NCI-H1694 treated with DMSO at 0.1 percent for 48 hours (cell line): ENCODE measurements at places on chromosomes 12 and 14.
A peak's percentile ranks its signal among the peaks of the same experiment; 100 is the strongest.

GRCh38 chr12:11846488-11846887 is 197.0 kb downstream of the ETV6 start:
- DNase-seq = no peak

DNA sequence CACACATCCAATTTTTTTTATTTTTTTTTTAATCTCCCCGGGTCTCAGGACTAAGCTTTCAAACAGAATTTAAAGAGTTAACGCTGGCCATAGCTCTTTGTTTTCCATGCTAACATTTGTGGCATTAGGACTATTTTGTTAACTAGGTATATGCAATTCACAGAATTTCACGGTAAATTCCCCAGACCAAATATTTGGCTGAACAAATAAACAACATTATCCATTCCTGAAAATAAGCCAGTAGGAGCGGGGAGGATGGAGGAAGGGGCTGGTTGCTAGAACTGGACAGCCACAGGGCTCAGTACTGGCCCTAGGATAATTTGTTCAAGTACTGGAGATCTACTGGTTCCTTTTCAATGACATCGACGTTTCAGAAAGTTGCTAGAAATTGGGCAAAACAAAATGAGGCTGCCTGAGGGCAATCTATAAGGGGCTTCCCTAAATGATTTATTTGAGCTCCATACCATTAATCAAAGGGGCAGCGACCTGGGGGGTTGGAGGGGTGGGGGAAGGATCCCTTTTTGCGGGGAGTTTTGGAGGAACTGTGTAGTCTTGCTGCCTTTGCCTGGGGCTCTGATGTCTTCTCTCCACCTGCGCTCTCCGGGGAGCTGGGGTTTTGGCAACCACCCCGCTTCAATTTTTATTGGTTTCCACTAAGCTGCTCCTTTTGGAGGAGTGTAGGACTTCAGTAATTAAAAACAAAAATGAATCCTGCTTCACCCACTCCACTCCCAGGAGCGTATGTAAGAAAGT is 9.0 kb downstream of the BMP4 start:
- no peak for DNase-seq

DNA sequence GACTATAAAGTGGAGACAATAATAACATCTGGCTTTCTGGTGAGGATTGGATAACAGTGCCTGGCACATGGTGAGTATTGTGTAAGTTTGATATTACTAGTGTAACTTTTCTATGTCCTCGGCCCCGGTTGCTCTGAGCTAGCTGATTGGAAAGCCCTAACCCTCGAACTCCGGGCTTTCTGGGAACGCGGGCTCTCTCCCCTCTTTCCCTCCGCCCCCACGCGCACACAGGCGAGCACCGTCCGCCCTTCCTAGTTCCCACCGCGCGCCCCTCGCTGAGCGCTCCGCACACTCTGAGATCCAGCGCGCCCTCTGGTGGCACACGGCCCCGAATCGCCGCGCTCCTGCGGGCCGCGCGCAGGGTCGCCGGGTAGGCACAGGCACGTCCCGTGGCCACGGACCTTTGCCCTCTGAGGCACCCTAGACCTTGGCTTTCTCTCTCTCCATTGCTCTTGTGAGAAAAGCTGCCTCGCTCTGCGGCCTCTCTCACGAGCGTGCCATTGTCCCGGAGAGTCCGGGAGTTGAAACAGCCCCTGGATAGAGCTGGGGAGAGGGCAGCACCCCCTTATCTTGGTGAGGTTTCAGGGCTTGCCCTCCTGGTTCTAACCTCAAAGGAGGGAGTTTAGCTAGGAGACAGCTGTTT is 23.2 kb upstream of the ESRRB start:
- DNase-seq = peak; percentile 67

- DNase-seq = no peak
Measured at GRCh38 chr12:122986258-122986871, 5.9 kb downstream of the ARL6IP4 start.

DNA sequence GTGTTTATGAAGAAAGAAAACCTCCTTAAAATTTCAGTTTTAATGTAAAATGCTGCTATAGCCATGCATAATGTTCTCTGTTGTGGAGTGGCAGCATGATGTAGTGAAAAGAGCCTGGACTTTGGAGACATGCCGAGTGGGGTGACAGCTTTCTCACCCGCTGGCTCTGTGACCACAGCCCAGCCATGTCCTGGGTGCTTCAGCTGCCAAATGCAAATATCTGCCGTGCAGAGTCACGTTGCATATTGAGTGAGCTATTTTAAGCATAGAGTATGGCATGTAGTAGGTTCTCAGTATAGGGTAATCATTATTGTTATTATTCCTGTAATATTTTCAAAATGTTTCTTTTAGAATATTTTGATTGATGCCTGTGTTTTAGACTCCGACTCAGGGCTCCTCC is 15.5 kb upstream of the TCTN2 start:
- DNase-seq = no peak

GRCh38 chr12:67355428-67356379 is 86.5 kb downstream of the CAND1 start:
- DNase-seq = peak; percentile 44

DNA sequence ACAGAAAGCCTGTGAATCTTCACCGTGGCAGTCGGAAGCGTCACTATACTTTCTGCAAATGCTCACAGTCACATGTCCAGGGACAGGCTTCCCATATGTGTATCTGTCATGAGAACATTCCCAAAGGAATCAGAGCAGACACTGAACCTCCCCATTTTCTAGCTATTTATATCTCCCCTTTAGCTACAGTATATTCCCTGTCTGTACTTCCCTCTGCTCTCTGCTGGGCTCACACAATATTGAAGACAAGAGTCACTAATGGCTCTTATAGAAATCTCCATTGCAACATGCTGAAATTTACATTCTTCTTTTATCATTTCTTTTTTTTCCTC is 8.2 kb downstream of the A2M start:
- DNase-seq = no peak

- DNase-seq = no peak
Measured at GRCh38 chr12:49811136-49811535, 17.1 kb downstream of the NCKAP5L start.

DNA sequence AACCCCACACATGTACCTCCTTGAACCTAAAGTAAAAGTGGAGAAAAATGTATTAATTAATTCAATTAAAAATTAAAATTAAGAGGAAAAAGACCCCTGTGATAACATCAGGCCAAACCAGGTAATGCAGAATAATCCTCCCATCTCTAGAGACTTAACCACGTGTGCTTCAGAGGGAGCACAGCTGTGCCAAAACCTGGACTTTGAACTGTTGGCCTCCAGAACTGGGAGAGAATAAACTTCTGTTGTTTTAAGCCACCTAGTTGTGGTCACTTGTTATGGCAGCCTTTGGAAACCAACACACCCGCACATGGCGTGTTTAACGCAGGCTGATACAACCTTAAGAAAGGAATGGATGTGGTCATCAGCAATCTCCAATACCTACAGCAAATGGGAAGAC is 23.8 kb downstream of the OAS2 start:
- no peak for DNase-seq

DNA sequence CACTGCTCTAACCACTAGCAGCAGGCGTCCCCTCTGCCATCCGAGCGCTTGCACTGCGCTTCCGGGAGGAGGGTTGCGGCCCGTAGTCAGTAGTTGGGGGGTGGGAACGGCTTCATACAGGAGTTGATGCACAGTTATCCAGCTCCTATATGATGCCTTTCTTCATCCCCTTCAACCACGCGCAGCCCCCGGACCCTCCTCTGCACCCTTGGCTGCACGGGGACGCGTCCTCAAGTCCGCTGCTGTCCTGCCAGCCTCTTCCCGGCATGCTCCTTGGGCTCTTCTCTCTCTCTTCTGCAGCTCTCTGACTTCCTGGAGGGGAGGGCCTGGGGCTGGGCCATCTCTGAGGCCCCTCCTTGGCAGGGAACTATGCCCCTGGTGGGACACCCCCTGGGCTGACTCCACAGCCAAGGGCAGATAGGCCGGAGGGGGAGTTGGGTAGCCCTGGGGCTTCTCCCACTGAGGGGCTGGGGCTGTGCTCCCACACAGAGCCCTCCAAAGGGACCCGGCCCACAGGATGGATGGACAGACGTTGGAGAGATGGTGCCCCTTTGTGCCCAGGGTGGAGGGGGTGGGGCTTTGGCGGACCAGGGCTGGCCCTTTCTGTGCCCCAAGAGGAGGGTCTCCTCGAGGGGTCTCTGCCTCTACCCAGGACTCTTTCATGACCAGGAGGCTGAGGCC is 29.0 kb downstream of the RTL1 start:
- DNase-seq = no peak

DNA sequence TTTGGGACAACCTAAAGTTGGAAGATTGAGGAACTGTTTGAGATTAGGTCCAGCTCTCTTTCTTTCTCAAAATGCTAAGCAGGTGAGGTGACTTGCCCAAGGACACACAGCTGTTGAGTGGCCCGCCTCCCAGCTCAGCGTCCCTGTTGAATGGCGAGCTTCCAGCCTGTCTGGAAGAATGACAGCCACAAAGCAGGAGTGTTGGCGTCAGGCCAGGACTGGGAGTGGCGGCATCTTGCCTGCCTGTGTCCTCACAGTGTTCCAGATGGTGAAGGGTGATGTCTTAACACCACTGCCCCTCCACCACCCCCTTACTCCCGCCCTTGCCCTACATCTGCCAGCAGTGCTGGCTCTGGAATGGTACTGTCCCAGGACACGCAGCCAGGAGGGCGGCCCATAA is 4.4 kb upstream of the CEBPE start:
- peak; percentile 91 for DNase-seq

GRCh38 chr12:63353559-63353958 is 202.6 kb upstream of the AVPR1A start:
- no peak for DNase-seq

GRCh38 chr12:119444462-119445044 is 110.0 kb downstream of the CCDC60 start:
- peak; percentile 31 for DNase-seq

DNA sequence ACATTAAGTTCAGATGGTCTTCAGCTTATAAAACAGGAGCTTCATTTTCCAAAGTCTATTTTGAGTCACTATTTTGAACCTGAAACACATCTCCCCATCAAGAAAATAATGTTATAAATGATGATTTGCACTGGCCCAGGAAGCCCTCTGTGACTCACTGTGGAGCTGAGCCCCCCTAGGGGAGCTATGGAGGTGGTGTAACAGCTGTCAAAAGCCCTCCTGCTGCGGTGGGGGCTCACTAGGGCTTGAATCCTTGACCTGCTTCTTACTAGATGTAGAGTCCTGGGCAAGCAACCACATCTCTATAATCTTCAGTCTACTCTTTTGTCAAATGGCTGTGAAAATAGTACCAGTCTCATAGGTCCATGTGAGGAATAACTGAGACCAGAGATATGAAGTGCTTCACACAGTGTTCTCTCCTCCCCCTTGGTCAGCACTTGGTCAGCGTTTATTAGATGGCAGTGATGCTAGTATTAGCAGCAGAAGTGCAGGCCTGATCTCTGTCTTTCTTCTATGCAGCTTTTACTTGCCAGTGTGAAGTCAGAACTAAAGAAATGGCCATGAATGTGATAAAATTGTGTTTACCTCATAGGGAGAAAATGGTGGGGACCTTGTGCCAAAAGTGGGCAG is 83.4 kb downstream of the RTN1 start:
- no peak for DNase-seq

DNA sequence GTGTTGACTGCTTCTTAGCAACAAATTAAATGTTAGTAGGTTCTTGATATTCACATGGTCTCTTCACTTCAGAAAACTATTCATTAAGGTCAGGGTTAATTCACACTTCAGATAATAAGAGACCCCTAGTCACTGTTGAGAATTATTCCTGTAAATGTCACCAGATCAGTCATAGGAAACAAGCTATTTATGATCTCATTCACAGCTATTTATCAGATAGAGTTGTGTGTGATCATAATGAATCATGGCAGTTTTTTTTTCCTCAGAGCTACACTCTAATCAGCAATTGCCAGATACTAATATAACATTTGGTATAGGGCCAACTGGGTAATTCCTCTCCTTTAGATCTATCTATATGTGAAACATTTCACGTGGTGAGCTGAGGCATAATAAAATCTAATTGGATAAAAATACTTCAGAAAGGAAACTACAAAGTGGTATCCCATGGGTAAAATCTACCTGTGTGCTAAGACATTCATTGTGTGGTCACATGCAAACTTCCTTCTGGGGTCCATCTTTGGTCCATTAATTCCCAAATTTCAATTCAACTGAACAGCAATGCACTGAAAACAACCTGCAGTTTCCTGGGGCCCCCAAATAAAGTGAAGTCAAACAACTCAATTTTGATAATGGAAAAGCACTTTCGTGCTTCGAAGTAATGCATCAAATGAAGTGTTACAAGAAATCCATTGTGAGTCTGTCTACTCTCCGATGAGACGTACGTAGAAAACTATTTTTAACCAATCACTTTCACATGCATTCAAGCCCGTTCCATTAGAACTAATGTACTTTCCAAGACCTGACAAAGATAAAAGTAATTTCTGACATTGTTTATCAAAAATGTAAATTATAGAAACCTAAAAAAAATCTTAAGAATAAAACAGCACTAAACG is 197.0 kb downstream of the ACSS3 start:
- DNase-seq = no peak

- no peak for DNase-seq
Measured at GRCh38 chr14:34347683-34348082, 114.4 kb downstream of the SPTSSA start.

DNA sequence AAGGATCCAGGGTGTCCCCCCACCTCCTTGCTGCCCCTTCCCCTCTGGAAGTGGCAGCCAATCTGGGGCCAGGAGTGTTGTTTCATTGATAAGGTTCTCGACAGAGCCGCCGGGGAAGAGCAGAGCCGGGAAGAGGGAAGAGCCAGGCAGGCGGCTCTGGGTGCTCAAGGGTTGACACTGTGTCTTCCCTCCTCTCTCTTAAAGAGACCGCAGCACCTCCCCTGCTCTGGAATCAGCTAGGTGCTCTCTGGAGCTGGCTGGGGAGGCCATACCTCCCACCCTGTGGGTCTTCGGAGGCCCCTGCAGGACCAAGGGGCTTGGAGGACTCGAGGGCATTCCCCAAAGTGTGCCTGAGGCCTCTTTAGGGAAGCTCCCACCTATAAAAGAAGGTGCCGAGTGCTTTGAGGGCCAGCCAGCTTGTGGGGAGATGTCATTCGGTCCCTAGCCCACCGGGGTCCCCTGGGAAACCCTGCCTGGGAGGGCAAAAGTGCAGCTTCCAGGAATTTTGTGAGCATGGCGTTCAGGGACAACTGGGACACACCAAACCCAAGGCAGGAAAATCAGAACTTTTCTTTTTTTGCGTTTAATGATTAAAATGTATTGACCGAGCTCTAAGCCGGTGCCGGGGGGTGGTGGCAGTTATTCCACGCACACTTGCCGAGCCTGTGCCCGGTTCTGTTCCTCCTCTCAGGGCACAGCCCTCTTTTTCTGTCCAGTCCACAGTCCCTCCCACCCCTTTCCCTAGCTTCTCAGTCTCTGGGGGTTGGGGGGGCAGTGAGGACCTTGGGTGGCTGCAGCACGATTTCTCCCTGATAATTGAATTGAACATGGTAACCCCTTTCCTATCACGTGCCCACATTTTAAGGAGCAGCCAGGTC is 3.0 kb downstream of the SETD1B start:
- no peak for DNase-seq

GRCh38 chr14:101761881-101762529 is 496 bp downstream of the PPP2R5C start:
- peak; percentile 9 for DNase-seq
